ENCODE measurements at places on chromosomes 5 and 9.

GRCh38 chr5:19986031-19986619, 1.9 kb downstream of the CDH18 start:
- peak; percentile 28 for DNase-seq

DNA sequence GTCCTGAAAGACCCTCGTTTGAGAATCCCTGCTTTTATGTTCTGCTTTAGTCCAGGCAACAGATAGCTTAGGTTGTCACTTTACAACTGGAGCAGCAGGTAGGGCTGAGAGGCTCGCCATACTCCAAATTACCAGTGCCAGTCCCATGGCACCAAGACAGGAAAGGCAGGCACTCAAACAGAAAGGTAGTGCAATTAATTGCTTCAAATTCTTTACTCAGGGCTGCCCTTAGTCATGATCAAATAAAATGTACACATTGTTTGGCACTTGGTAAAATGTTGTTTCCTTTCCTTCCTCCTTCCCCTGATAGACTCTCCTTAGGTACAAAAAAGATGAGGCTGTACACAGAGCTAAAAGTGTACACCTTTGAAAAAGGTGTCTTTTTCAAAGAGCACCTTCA, 115.8 kb upstream of the CCDC152 start:
- DNase-seq, result no peak

GRCh38 chr9:100637787-100638186, 59.9 kb downstream of the CAVIN4 start:
- no peak for DNase-seq

GRCh38 chr5:143251190-143251589, 152.3 kb downstream of the NR3C1 start:
- no peak for DNase-seq

GRCh38 chr9:124810663-124811355, 33.9 kb downstream of the OLFML2A start:
- DNase-seq, result no peak

- peak; percentile 16 for DNase-seq
Observed at GRCh38 chr9:34592895-34593601, 3.5 kb upstream of the CNTFR start.

GRCh38 chr5:16642867-16643266, 26.1 kb upstream of the RETREG1 start:
- DNase-seq, result no peak

GRCh38 chr9:117374076-117374725, 40.7 kb downstream of the ASTN2 start:
- DNase-seq, result no peak

DNA sequence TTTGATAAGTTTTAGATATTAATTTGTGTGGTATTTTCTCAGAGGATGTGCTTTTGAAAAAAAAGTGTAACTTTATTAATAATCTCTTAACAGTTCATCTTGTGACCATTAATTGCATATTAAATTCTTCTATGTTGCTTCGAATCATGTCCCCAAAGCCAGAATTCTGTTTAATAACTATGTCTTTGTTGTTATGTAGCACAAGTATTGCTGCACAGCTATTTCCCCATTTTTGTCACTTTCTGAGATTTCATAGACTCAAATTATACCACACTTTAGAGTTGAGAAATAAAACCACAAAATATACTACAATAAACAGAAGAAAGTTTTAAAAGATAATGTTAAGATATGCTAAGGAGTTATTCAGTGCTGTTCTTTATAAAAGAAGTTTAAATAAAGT, 2.8 kb downstream of the MEF2C start:
- no peak for DNase-seq

- peak; percentile 23 for DNase-seq
Observed at GRCh38 chr5:134437847-134438581, 26.3 kb upstream of the CDKN2AIPNL start.

DNA sequence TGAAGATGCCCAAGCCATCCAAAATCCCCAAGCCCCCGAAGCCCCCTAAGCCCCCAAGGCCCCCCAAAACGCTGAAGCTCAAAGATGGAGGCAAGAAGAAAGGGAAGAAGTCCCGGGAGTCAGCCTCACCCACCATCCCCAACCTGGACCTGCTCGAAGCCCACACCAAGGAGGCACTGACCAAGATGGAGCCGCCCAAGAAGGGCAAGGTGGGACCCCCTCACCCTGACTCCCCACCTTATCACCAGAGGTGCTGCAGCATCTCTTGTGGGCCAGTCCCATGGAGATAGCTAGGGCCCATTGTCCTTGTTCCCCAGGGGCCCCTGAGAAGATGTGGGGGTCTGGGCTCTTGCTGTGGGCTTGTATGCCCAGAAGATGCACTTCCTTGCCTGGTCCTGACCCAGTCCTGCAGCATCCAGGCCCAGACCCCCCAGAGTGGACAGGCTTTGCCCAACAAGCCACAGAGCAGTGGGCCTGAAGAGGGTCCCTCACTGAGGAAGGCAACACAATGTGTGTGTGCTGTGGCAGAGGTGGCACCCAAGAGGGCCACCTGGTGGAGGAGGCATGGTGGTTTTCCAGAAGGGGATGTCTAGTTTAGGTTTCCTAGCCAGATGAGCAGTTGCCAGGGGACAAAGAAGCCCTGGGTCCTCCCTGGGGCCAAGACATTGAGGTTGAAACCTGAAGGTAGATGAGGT, 84.1 kb downstream of the PHF2 start:
- no peak for DNase-seq

GRCh38 chr5:147359581-147359980, 124.8 kb downstream of the STK32A start:
- DNase-seq, result no peak

DNA sequence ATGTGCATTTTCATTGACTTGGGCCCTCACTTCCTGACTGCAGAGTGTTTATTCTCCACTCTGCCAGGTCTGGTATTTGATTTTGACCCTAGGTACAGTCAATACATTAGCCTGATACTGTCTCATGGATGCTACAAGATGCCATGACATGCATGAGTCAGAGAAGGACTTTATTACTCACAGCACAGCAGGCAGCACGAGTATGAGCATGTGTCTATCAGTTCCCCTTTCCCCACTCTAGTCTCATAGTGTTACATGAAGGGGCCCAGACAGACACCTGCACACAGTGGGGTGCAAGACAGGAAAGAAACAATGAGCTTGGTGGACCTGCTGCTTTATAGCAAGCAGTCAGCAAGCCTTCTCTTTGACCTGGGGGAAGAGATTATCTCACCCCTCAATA, 19.6 kb downstream of the ITGA2 start:
- DNase-seq, result no peak

DNA sequence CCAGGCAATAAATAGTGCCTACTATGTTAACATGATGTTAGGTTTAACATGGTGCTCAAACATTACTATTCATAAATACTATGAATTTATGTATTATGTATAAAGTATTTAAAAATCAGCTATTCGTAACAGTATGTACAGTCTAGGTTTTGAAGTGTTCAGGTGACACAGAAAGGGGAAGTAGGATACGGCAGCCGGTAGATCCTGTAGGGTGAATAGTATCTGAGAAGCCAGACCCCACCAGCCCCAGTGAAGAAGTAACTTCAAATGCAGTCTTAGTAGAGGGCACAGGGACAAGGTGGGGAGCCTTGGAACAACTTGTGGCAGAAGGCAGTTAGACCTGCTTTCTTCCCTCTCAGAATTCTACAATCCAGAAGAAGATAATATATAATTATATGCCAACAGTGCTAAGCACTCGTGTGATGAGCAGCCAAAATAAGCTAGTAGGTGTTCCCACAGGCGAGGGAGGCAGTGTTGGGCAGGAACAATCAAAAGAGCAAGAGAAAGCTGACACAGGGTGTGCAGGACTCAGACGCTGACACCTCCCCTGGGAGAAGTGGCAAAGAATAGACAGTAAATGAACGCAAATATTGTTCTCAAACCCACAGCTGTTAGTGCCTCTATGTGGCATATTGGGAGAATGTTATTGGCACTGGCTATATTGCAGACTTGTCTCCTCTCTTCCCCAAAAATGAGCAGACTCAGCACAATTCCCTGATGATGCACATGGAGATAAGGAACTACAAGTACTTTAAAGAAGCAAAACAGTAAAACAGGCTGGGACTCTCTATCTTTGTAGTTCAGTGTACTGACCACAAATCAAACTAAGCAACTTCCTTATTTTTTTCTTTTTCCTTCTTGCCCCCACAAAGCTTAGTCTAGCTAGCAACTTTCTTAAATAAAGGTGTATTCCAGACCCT, 4.6 kb downstream of the ZNF367 start:
- no peak for DNase-seq

DNA sequence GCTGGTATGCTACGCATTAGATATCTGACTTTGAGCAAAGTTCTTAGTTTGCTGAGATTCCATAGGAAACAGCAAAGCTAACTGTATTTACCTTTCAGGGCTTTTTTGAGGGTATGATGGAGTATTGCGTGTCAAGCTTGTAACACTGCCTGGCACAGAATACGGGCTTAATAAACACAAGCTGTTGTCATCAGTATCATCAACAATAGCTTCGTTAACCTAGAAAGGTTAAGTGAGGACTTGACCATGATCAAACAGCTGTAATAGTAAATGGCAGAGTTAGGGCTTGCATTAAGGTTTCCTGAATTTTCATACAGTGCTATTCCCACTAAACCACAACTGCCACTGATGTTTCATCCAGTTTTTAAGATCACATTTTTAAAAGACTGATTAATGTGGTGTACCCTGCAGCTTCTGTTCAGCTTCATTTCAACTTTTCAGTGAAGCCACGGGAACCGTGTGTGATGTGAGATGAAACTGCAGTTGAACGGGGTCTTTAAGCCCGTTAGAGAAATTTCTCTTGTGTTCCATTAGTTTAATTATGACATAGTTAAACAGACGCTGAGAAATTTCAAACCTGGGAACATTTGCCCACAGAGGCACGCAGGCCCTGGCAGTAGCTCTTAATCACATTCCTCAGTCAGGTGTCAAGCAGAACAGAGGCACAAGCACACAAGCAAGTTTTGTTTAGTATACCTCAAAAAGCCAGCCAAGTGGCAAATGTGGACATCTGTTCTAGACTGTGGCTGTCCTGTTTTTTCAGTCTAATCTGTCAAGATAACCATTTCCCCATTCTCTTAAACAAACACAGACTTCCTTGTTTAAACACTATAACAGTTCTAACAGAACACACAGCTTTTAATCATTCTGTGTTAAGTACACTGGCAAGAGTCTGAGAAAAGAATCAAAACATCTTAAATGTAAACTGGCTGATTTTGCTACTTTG, 147.1 kb downstream of the ZNF608 start:
- DNase-seq, result peak; percentile 49

DNA sequence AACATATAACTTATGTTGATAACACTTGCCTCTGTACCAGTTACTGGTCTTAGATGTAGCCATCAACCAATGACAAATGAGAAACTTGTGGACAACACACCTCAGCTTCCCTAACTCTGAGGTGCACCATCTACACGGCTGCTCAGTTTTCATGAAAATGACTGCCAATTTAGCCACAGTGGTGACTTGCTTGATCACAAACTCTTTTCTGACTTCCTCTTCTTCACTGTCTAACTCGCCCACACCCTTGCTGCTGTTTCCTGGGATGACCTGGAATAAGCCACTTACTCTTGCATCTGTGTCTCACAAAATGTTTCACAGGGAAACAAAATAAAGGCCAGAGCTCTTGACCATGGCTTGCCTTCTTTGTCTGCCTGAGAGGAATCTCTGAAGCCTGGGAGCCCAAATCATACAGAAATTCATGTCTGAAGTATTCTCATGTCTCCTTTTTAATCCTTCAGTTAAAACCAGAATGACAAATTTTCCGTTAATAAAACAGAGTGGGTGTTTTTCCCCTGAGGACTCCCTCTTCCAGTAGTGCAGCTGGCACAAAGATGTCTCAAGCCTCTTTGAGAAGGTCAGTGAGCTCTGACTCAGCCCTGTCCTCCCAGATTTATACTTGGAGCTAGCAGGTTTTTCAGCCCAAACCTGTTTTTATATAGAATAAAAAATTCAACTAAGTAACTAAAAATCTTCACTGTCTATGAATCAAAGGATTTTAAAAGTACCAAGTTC, 126.5 kb upstream of the PAM start:
- no peak for DNase-seq

DNA sequence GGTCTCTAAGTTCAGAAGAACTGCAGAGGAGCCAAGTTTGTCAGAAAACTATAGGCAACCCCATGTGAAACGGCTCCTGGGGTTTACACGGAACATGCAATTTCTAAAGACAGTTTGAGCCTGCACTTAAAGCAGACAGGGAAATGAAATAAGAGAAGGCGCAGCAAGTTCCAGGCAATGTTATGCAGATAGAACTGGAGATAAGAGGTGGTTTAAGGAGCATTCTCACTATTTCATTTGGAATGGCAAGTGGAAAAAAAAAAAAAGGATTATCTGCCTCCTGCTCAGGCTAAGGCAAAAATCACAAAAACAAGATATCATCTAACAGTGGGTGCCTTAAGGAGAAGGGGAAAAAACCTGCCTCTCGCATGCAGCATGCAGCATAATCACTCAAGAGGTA, 2252.4 kb downstream of the MAT2B start:
- no peak for DNase-seq

GRCh38 chr5:41268894-41269293, 55.6 kb upstream of the C6 start:
- DNase-seq, result no peak

DNA sequence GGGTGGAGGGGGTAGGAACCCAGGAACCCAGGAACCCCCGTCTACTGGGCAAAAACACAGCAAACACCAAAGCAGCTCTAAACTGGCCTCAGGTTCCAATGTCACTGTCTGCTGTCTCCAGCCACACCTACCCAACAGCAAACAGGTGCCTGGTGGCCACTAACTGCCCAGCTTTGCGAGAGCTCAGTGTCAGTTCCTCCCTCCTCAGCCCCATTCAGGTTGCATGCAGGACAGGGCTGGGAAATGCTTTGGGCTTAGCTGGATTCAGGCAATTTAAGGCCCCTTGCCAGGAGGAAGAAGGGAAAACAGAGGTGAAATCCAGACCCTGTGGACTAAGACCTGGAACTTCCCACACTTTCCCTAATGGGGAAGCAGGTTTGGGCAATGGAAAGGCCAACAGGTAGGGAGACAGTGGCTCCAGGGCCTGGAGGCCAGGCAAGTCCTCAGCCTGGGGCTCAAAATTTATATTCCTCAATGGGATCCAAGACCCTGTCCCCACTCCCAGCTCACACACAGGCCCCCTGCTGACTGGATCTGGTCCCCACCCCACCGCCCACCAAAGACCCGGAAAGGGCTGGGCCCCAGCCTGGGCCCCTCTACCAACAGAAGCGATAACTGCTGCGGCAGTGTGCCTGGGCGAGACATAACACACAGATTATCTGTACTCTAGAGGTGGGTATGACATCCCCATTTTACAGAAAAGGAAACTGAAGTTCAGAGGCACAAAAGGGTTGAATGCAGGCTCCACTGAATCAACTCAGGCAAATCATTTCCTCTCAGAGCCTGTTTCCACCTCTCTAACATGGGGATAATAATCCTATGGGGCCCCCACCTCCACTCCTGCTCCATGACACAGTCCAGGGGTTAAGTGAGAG, 3.5 kb downstream of the EEIG1 start:
- no peak for DNase-seq

- no peak for DNase-seq
Observed at GRCh38 chr5:125149527-125149926, 403.1 kb upstream of the ZNF608 start.

Measured in NCI-H446 (cell line).